ENCODE measurements at places on chromosomes 5 and 9.

GRCh38 chr9:38037981-38038306 lies 31.1 kb downstream of the SHB start:
- DNase-seq, result no peak

DNA sequence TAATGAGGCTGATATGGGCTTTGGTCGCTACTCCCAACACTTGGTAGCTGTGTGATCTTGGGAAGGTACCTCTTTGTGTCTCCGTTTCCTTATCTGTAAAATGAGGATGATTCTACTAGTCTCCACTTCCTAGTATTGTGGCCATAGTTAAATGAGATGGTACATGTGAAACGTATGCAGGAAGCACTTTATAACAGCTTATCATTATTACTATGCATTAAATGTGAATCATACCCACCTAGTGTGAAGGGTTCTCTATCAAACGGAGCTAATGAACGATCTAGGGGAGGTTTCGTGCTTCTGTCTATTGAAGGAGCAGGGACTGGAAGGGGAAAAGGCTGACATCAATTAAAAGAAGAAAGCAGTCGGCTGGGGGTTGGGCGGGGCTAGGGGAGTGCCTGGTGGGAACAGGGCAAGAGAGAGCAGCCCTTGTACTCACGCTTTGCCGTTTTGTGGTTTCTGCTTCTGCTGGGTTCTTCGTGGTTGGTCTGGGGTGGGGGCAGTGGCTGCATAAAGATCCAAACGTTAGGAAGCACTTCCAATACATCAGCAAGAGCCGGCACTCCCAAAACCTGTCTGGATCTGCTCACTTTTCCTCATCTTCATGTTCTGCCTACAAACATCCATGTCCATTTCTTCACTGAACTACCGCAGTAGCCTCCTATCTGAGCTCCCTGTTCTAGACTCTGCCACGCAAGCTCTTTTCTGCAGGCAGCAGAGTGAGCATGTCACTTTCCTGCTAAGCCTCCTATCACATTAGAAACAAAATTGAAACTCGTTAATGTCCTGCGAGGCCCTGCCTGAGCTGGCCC lies 30.8 kb downstream of the LCP2 start:
- no peak for DNase-seq

DNA sequence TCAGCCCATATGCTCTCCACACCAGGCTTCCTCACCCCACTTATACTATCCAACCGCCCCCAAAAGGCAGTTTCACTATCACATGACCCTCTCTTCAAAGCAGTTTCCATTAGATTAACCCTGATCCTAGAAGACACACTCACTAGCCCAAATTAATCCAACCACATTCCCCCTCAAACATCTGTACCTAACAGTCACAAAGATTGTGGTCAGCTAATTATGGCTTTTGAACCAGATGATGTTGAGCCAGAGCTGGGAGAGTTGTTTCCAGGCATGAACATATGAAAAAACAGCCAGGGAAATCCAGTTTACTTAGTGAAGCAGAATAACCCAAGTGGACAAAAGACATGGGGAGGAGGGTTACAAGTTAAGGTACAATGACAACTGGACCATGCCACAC lies 131.2 kb downstream of the SPOCK1 start:
- no peak for DNase-seq

- no peak for DNase-seq
Measured at GRCh38 chr9:37172557-37172956, 52.2 kb downstream of the ZCCHC7 start.

DNA sequence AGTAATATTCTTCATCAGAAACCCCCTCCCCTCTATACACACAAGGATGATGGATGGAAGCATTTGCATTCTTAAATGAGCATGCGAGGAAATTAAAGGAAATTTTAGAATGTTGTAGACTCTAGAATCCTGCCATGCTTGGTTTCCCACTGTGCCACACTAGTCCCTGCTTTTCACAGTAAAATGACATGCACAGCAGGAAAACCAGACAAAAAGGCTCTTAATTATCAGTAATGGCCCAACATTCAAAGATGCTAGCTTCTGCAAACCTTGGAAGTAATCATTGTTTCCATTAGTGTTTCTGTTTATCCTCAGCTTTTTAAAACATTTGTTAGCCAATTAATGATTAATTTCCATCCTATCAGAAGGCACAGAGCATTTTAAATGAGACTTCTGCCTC lies 255.8 kb downstream of the SLCO4C1 start:
- no peak for DNase-seq

- DNase-seq, result no peak
Measured at GRCh38 chr5:174922955-174923354, 198.6 kb downstream of the MSX2 start.

DNA sequence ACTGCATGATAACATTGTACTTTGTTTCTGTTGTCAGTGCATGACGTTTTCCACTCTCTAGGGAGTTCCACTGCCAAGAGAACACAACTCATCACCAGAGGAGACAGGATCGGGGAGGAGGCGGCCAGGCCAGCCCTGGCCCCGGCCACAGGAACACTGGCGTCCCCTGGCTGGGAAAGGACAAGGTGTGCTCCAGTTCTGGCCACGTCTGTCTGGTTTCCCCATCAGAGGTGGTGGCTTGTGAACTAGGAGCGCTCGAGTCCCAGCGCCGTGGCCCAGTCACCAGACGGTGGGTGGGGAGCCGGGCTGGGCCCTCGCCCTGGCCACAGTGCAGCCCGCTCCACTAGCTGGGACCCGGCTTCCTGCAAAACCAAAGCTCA lies 211.9 kb upstream of the IRX4 start:
- no peak for DNase-seq

- DNase-seq, result no peak
Measured at GRCh38 chr5:119332978-119333401, 22.8 kb upstream of the TNFAIP8 start.

DNA sequence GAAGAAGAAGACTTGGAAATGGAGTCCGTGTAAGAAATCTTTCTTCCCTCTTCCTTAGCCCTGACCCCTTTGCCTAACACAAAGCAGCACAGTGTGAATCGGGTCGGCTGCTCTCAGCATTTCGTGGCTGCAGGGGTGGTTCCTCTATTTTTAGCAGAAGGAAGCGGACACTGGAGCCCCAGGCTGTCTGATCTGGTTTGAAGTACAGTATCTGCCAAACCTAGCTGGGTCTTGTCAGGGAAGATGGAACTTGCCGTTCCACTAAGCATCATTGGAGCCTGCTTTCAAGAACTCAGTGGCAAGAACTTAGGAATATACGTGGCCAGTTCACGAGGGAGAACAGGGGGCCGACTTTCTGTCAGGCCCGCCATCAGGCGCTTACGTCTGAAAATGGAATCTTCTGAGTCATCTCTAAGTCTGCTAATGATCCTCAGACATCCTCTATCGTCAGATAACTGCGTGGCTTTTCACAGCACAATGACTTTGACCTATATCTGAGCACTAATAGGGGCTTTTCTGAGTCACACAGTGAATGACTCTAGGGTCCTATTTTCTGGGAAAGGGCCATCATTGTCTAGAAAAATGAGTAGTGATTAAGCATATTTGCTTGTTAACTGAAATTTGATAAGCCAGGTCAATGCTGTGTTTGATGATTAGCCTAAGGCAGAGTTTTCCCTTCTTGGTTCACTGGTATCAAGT lies 43.3 kb upstream of the NCS1 start:
- no peak for DNase-seq

GRCh38 chr5:112413611-112414010 lies 5.5 kb downstream of the EPB41L4A start:
- no peak for DNase-seq

DNA sequence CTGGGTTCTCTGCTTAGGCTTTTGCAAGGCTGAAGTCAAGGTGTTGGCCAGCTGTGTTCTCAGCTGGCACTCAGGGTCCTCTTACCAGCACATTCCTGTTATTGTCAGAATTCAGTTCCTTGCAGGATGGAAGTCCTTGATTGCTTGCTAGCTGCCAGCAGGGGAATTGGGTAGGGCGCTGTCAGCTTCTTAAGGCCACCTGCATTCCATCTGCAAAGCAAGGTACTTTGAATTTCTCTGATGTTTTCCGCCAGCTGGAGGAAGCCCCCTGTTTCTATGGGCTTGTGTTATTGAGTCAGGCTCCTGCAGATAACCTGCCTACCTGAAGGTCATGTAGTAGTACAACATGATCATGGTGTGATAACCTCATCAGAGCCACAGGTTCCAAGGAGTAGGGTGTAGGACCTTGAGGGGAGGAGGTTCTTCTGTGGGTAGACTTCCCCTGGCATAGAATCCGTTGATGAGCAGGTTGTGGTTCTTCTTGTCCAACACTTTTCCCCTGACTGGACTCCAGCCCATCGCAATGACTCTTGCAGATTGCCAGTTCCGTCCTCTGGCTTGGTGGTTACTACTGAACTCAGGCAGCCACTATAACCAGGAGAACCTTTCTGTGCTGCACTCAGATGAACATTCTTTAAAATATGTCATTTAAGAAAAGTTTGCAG lies 6.8 kb downstream of the TENT4A start:
- no peak for DNase-seq

- DNase-seq, result no peak
Measured at GRCh38 chr9:70581214-70581954, 166.9 kb upstream of the KLF9 start.

GRCh38 chr9:135901826-135902225 lies 5.5 kb downstream of the CAMSAP1 start:
- DNase-seq, result no peak
